ENCODE measurements at places on chromosomes 2 and 18. TPM values are rescaled to one million over a fixed set of nuclear protein-coding genes. Genes with fewer than 3 reads are reported as not detected.

The GPR39 gene
- total RNA-seq: 0.21 TPM

- no peak for DNase-seq
Observed at GRCh38 chr2:186263673-186264250, 222.3 kb upstream of the ZC3H15 start.

GRCh38 chr2:165505514-165505913, 36.0 kb downstream of the CSRNP3 start:
- DNase-seq: no peak

DNA sequence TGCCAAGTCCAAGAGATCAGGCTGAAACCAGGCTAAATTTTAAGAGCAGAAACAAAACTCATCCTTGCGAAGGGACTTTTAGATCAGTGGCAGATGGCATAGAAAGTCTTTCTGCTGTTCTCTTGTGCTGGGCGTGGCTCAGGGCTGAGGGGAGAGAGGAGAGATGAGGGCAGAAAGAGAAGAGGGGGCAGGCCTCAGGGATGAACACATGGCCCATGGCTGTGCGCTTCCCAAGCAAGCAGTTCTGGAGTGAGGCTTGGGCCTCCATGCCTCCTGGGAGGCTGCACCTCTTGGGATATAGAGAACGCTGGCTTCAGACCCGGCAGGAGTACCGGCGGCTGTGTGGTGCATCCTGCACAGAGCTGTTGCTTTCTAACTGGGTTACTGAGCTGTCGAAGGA, 41.0 kb downstream of the HPCAL1 start:
- no peak for DNase-seq

DNA sequence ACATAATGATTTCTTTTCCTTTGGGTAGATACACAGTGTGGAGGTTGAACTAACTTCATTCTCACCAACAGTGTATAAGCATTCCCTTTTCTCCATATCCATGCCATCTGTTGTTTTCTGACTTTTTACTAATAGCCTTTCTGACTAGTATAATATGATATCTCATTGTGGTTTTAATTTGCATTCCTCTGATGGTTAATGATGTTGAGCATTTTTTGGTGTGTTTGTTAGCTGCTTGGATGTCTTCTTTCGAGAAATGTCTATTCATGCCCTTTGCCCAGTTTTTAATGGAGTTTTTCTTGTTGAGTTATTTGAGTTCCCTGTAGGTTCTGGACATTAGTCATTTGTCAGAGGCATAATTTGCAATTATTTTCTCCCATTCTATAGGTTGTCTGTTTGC, 59.8 kb downstream of the MARCHF4 start:
- no peak for DNase-seq

DNA sequence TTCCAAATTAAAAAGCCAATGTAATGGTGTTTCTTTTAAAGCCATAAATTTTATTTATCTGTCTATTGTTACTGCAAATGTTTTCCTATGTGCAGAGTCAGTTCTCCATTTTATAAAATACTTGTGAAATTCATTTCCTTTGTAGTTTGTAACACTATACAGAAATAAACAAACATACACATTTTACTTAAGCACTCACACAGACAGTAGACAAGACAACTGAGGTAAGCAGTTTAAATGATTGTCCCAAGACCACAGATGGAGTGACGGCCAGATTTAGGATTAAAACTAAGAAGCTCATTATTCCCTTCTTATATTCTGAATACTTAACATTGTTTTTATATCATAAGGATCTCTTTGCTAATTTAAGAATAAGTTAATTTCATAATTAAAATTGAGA, 100.9 kb downstream of the BAZ2B start:
- no peak for DNase-seq

- no peak for DNase-seq
Observed at GRCh38 chr2:29053223-29053622, 21.1 kb downstream of the PCARE start.

DNA sequence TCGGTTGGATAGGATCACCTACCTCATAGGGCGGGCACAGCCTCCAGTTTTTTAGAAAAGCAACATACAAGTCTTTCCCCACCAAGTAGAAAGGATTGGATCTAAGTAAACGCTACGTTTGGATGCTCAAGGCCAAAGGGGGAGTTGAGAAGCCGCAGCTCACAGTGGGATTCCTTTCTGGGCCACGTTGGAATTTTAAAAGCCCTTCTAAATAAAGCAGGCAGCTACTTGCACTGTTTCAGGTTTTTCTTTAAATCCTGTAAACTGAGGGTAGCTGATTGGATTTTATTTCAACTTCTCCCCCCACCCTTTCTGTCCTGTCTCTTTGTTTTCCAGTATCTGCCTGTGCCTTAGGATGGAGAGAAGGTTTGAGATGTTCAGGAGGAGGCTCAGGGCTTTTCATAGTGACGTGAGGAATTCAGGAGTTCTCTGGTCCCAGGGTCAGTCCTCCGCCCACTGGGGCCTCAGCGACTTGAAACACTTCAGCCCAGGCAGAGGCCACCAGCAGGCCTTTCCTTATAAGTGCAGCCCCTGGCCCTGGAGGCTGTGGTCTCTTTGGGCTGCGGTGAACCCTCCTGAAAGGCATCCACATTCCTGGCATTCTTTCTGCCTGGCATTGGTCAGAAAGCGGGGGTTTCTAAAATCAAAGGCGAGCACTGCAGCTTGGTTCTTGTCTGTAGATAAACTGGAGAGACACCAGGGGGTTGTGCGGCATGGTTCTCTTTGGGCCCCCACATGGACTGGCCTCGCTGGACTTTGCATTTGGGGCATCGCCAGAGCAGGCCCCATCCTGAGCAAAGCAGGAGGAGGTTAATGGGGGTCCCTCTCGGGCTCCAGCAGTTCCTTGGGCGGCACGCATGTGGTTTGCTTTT, 44.5 kb downstream of the SH3BP4 start:
- DNase-seq: no peak

DNA sequence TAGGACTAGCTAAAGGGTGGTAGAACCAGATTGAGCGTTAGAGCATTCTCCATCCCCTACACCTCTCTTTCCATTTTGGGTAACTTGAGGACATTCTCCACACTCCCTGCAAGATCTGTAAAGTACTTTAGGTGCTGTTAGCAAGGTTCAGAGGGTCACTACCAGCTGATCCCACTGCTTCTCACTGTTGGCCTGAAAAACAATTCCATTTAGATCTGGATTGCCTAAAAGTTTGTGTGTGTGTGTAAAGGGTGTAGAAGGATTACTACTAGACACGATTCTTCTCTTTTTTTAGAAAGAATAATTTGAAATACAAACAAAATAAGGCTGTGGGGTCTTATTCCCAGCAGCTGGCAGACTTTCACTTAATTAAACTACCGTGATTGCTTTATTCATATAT, 95.1 kb upstream of the TMEM178A start:
- no peak for DNase-seq

GRCh38 chr2:162148956-162149355, 3.1 kb downstream of the GCG start:
- no peak for DNase-seq

- DNase-seq: no peak
Observed at GRCh38 chr2:204901591-204901990, 356.3 kb downstream of the PARD3B start.

DNA sequence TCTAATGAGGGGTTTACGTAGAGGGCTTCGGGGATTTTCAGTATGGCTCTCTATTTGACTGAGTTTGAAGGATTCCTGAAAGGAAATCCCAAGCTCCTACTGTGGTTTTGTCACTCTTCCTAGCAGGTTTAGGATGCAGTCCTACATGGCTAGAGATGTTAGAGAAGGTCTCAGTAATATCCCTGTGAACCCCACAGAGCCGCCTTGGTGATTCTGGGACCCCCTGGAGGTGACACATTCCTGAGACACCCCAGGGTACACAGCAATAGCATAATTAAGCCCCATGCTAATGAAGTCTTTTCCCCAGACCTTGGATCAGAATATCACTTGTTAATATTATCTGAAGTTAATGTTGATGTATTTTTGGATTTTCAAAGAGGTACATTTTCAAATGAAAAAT, 103.8 kb downstream of the SNTG2 start:
- DNase-seq: no peak

GRCh38 chr18:49075681-49076080, 124.9 kb upstream of the SMAD7 start:
- no peak for DNase-seq

Data from tibial nerve (tissue), 4 donors.